ENCODE measurements at places on chromosomes 2 and 18.

DNA sequence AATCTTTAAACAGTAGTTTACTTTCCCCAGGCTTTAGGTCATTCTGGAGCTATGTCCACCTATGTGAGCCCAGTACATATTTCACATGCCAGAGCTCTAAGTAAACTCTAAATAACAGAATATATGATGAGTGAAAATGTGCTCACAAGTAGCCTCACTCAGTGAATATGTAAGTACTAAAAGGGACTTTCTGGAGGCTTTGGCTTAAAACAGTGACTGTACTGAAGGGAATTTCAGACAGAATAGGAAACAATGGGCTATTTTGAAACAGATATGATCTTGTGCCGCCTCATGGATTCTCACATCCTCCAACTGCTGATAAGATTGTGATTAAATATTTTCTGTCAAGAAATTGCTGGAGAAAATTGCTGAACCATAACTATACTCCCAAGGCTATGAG lies 747.9 kb downstream of the SOCS6 start:
- DNase-seq: no peak

DNA sequence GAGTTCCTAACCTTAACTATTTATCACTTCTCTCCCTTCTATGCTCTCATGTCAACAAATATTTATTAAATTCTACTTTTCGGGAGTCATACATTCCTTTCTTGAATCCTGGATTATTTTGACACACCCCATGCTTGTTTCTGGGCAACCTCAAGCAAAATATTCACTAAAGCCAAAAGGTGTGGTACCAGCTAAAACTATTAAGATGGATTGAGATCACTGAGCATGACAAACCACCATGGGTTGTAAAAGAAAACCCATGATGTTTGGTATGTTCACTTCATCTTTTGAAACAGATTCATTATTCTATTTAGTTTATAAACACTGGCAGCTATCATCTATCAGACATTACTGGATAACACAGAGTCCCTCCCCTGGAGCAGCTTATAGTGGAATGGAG lies 32.5 kb downstream of the DPP4 start:
- DNase-seq: no peak

DNA sequence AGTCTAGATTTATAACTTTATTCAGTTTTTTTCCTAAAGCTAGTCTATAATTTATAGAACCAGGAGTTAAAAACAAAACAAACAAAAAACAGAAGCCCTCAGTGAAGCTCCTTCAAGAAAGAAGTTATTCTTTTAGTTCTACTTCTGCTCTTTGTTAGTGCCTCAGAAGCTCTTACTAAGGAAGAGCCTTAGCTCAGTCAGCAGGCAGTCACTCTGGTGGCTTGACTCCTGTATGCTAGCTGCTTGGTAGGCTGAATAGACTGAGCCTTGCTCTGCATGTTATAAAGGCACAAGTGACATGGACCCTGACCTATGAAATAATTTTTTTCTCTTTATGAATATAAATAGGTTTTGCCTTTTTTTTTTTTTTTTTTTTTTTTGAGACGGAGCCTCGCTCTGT lies 24.8 kb downstream of the NCOA1 start:
- no peak for DNase-seq

DNA sequence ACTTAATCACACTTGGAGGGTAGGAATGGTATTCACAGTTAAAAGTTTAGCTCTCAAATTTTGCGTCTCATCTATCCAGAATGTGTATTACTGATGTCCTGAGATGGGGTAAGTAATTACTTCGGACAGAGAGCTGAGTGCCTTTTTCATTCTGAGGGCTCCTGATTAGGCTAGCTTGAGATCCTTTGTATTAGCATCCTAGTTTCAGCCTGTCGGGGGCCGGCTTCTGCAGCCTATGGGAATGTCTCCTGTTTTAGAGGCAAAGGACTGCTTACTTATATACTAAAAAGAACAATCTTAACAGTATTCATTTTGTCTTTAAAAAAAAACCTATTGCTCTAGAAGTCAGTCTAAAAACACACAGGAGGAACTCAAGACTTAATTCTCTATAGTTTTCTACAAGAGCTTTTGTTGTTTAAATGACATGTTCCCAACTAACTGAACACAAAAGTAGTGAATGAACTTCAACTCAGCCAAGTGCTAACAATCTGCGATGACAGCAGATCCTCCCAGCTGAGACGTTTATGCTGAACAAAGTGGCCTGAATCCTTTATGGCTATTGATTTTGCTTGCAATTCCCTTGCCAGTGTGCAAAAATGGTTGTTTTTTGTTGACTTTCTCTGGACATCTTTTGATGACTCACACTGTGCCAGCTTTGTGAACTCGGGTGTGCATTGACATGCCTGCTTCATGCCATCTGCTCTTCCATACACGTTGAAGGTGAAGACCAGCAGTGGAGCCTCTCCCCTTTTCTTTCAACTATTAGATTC lies 118.7 kb downstream of the LYPD6B start:
- DNase-seq: no peak

GRCh38 chr2:241811201-241811951 lies 2.4 kb downstream of the NEU4 start:
- DNase-seq: no peak

DNA sequence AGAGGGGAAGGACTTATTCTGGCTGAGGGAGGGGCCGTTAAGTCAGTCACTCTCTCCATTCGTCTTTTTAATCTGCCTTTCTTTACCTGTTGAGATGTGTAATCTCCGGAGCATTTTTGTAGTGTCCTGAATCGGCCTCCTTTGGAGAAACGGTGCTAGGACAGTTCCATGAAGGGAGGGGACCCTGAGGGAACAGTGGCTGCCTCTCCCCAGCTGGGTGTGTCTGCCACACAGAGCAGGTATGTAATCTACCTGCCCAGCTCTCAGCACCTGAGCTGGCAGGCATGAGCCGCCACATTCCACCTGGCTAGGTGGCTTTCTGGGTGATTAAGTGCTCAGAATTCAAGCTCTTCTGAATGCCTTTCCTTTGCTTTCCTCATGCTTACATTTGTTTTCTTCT lies 131.2 kb downstream of the WDSUB1 start:
- no peak for DNase-seq

DNA sequence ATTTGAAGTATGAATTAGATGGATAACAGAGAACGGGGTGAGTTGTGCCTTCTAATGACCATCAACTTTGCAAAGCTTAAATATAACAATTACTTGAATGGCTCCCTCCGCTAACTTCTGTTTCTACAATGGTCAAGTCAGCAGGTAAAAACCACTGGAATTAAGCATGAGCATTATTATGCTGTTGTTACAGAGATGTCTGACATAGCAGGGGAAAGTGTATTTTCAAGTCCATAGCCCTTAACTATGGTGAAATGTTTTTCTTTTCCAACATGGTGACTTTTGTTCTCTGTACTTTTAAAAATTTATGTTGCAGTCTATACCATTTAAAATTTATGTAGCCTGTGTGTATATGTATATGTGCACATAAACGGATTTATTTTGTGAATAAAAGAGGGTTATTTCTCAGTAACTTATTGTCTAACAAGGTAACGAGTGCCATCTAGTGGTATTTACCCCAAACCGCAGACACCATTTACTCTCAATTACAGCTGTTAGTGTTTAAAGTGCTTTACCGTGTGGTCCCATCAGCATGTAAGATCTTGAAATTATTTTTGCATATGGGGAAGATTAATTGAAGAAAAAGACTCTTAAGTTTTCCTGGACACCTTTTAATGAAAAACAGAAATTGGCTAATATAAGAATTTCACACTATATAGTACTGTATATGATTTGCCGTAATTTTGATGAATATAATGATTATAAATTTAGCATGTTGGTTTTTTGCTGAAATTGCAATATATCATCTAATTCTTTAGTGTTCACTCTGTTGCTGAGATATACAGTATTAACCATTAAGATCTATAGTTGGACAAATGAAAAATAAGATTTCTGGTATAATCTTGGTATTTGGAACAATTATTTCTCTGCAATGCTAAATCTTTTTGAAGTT lies 78.2 kb downstream of the UBE2E3 start:
- DNase-seq: peak; percentile 58

DNA sequence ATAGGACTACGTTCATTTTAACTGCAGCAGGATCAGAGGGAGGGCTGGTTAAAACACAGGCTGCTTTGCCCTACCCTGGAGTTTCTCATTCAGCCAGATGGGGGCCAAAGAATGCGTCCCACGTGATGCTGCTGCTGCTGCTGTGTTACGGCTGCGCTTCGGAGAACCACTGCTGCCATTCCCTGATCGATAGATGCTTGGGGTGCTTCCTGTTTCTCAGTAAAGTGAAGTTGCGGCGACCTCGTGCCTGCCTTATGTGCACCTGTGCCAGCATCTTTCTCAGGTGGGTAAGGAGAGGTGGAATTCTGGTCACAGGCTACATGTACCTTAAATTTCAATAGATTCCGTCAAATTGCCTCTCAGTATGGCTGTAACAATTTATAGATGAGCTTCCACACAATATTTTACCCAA lies 24.7 kb upstream of the TOGARAM2 start:
- DNase-seq: peak; percentile 71

GRCh38 chr2:177675825-177676224 lies 283.3 kb downstream of the AGPS start:
- no peak for DNase-seq

DNA sequence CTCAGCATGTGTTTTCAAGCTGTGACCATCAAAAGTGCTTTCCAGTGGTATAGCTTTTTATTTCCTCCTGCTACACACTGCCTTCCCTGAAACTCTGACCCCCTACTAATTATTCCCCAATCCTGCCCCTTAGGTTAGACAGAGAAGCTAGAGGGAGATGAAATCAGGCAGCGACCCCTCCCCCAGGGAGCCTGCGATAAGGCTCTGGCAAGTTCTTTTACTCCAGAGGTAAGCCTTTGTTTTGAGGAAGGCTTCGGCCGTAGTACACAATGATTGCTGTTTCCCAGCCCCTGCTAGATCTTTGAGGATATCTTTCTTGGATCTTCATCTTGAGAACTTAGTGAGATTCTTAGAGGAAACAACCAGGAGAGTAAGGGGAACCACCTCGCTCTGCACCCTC lies 33.5 kb upstream of the NOL4 start:
- DNase-seq: no peak

DNA sequence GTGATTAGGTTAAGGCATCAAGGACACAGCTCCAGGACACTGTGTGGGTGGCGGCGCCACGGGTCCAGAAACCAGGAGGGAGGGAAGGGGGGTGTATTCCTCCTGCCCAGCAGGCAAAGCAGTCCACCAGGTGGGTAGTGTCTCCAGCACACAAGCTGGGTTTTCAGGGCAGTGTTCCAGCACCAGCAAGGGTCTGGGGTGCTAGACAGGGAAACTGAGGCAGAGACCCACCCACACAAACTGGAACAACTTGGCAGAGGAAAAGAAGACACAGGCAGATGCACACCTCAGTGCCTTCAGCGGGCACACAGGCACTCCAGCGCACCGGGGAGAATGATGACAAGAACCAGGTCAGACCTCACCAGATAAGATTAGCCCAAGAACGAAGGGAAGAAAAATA lies 28.4 kb upstream of the GNAL start:
- no peak for DNase-seq

GRCh38 chr18:23099621-23100020 lies 35.7 kb upstream of the CABLES1 start:
- DNase-seq: no peak

- DNase-seq: no peak
Observed at GRCh38 chr18:59567431-59567830, 129.8 kb downstream of the CCBE1 start.

DNA sequence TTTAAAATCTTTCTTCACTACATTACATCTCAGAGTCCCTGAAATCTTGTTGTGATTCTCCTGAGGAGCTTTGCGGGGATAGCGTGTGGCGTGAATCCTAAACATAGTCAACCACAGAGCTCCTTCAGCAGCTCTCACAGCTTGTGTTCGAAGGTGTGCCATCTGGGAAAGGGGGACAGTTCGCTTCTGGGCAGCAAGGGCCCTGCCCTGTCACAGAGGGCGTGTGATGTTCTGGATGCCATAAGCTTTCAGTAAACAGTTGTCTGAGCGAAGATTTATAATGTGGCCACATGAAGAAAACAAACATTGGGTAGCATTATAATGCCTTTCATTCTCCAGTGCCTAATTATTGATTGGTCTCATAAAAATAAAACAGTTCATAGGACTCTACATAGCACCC lies 172.5 kb downstream of the MYO1B start:
- no peak for DNase-seq

DNA sequence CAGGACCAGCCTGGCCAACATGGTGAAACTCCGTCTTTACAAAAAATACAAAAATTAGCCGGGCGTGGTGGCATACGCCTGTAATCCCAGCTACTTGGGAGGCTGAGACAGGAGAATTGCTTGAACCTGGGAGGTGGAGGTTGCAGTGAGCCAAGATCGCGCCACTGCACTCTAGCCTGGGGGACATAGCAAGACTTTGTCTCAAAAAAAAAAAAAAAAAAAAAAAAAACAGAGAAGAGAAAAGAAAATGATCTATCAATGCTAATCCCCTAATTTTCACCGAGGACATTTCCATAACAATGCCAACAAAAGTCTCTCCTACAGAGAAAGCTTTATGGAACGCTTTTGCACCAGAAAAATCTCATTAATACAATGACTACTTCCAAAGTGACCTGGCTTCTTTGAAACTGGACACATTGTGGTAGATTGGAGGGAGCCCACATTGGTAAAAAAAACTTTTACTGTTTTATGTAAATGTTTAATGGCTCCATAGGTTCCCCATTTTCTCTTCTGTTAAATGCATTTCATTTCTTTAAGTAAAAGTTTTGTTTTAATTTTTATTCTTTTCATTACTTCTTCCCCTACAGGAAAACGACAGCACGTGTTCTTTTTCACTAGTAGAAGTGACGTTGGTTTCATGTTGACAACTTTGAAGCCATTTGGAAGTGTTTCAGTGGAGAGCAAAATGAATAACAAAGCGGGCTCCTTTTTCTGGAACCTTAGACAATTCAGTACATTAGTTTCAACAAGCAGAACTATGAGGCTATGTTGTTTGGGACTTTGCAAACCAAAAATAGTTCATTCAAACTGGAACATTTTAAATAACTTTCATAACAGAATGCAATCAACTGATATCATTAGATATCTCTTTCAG lies 888 bp downstream of the FASTKD2 start:
- DNase-seq: no peak

GRCh38 chr2:130354139-130354428 lies 1.8 kb upstream of the PTPN18 start:
- DNase-seq: no peak

DNA sequence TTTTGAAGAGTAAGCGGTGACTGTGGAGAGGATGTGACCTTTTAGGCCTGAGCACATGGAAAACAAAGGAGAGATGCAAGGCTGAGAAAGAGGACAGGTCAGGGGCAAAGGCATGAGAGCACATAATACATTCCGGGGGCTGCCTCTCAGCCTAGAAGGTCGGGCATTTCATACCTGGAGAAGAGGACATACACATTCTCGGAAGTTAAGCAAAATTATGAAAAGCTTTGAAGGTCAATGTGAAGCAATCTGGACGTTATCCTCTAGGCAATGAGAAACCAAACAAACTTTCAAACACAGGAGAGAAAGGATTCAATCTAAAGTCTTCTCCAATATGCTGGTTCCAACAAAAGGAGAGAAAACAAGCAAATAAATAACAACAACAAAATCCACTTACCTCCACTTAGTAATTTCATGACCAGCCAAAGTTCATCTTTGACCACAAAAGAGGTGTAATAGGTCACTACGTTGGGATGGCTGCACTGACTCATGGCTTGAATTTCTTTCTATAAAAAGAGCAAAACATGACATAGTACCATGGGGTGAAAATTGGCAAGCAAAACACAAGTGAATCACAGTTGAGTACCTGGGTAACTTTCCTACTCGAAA lies 80.4 kb downstream of the STK39 start:
- no peak for DNase-seq

Data from activated CD8-positive, alpha-beta T cell treated with anti-CD3 and anti-CD28 coated beads, Interleukin-2, amount 10 ng/mL, durations not matched to agents 7 days and 5 days (primary cell).